Activated CD4-positive, alpha-beta T cell treated with anti-CD3 and anti-CD28 coated beads for 1 hour (primary cell): ENCODE measurements at places on chromosomes 12 and 14.

DNA sequence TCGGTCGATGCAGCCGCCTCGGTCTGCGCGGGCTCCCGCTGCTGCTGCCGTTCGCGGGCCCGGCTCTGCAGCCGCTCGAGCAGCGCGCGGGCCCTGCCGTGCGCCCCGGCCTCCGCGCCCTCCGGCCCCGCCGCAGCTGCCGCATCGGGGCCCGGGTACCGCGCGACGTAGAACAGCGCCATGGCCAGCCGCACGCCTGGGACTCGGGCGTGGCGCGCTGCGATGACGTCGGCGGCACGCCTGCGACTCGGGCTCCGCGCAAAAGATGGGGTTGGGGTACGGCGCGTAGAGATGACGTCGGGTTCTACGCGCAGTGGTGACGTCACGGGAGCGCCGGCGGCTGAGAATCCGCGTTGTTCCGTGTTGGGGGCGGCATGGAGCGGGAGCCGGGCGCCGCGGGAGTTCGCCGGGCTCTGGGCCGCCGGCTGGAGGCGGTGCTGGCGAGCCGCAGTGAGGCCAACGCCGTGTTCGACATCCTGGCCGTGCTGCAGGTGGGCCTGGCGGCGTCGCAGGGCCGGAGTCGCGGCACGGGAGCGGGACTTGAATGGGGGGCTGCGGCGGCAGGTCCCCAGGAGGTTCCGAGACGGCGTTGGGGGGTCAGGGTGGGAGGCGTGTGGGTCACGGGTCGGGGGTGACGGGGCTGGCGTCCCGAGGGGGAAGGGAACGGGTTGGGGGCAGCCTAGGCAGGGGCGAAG lies at the start of the genes DDX51 and NOC4L:
Gene DDX51, minus strand, starts transcription at position 205 of the 695 bp plus-strand sequence. Its CDS starts 23 bp downstream, at position 182.
Gene NOC4L, plus strand, starts transcription at position 343 of the 695 bp plus-strand sequence. Its CDS starts 32 bp downstream, at position 375.
- peak; percentile 95 for DNase-seq

DNA sequence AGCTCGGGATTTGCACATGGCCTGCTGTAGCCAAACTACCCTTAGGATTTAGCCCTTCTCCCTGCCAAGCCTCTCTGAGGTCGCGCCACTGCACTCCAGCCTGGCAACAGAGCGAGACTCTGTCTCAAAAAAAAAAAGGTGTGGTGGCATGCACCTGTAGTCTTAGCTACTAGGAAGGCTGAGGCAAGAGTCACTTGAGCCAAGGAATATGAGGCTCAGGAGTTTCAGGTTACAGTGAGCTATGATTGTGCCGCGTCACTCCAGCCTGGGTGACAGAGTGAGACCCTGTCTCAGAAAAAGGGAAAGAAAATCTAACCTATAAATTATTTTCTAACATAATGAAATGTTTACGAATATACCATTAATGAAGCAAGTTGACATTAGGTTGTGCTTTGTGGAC lies 29.7 kb downstream of the ESRRB start:
- no peak for DNase-seq

GRCh38 chr12:112973818-112974231 lies 4.5 kb upstream of the OAS2 start:
- DNase-seq, result no peak

DNA sequence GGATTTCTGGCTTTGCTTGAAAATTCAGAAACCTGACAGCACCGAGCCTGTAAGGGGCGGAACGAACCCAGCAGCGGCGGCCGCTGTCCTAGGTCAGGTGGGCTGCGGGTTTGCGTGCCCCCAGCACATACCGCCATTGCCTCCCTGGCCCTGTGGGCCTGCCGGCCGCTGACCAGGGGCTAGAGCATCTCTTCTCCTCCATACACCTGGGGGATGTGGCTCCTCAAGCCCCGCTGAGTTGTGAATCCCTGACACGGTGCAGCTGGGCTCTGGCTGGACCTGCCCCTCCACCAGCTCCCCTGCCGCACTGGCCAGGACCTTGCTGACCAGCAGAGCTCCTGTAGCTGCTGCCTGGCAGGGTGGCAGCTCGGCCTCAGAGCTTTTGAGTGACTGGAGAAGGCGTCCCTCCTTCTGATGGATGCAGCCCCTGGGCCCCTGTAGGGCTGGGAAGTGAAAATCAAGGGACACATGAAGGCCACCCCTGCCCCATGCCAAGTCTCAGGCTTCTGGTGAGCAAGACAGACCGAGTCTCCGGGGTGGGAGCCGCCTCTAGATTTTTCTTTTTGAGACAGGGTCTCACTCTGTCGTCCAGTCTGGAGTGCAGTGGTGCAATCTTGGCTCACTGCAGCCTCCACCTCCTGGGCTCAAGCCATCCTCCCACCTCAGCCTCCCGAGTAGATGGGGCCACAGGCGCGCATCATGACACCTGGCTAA lies 184.9 kb upstream of the SFSWAP start:
- no peak for DNase-seq

DNA sequence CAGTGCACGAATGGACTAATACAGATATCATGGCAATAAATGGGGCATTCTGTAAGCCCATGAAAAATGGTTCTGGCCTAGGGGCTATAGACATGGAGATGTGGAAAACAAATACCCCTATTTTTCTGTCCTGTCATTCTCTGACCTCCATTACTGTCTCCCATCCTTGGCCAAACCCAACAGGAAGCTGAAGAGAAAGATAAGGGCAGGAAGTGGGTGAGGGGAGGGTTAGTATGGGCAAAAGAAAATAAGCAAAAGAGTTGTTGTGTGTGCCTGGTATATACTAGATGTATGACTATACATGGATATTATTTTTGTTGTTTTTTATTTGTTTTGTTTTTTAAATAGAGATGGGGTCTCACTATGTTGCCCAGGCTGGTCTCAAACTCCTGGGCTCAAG lies 339.3 kb downstream of the PCNX1 start:
- no peak for DNase-seq

DNA sequence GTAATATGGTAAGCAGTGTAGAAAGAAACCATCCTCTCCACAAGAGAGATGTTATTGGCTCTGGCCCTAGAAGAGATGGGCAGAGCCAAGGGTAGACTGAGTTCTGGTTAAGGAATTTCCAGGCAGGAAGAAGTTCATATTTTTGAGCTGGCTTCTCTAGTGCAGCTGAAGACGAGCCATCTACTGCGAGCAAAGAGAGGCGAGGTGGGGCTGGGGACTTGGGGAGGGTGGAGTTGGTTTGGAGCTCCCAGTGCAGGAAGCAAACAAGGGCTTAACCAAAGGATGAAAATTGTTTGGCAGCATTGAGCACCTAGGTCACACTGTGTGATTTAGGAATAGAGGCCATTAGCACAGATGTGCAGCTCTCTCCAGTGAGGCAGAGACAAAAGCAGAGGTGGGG lies 239.6 kb downstream of the ZFP36L1 start:
- no peak for DNase-seq

DNA sequence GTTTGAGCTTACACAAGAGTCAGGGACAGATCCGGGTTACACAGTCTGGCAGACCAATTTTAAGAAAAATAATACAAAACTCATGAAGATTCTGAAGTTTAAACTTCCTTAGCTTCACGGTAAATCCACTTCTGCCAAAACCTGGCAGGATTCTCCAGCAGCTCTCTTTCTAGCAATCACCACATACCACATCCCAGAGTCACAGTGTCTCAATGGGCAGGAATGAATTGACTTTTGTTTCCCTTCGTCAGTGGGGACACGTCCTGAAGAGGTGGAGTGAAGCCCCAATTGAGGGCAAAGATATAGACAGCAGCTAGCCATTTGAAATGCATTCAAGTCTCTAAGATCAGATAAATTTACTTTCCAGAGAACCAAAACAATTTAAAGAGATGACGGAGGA lies 117.1 kb upstream of the ARHGAP5 start:
- no peak for DNase-seq

- no peak for DNase-seq
These were observed 301.3 kb upstream of the STXBP6 start for GRCh38 chr14:25351269-25351668.
